ENCODE measurements at places on chromosomes 7 and 10.

DNA sequence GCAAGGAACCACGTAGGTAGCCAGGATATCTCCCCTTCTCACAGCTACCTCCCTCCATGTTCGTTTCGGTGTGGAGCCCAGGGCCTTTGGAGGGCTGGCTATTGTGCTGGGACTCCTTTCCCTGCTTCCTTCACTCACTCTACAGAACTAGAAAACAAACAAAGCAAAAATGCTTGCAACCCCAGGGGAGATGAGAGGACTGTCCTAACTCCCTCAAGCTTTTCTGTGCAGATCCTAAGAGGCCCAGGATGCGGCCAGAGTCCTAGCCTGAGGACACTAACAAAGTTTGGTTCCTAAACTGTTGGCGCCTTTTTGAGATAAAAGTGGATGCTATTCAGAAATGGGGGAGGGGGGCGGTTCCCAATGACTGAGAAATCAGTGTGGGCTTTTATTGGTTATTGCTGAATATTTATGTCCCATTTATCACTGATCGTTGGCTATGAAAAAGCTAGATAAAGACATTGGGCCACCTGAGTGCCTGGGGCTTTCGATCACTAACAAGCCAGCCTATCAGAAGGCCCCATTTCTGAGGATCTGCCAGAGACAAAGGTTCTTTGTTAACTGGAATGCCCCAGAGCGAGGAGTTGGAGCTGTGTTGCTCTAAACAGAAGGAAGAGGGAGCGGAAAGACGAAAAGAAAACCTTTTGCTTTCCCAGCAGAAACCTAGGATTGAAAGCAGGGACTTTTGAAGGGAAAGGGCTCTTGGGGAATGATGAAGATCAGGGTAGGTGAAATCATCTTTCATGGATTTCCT is 95.2 kb upstream of the EGR2 start:
- no peak for DNase-seq

DNA sequence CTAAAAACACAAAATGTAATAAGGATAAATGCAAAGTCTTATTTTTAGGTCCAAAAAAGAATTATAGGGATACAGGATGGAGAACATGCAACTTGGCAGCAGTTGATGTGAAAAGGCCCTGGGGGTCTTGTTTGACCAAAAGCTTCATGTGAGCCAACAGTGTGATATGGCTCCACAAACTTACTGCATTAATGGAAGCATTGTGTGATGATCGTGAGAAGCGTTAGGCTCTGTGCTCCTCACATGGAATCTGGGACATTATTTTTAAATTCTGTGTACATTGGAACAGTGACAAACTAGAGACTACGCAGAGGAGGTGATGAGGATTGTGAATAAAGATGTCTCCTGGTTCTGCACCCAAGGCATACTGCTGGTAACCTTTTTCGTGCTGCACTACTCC is 39.1 kb upstream of the CALD1 start:
- no peak for DNase-seq

DNA sequence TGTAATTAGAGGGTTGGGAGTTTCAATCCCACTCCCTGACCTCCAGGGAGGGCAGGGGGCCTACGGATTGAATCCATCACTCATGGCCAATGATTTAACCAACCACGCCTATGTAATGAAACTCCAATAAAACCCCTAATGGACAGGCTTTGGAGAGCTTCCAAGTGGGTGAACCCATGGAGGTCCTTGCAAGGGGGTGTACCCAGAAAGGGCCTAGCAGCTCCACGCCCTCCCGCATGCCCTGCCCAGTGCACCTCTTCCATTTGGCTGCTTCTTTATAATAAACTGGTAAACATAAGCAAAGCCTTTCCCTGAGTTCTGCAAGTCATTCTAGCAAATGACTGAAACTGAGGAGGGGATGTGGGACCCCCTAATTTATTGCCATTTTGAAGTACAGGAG is 280.1 kb downstream of the FRMD4A start:
- no peak for DNase-seq

DNA sequence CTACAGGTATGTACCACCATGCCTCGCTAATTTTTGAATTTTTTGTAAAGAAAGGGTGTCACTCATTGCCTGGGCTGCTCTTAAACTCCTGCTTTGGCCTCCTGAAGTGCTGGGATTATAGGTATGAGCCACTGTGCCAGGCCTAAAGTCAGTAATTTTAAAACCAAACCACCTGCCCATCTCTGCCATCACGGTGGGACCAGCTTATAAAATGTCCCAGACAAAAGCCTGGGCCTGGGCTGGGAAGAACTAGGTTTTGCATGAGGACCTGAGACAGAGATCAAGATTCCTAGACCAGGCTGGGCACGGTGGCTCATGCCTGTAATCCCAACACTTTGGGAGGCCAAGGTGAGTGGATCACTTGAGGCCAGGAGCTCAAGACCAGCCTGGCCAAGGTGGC is 395.6 kb downstream of the CALN1 start:
- DNase-seq, result no peak

DNA sequence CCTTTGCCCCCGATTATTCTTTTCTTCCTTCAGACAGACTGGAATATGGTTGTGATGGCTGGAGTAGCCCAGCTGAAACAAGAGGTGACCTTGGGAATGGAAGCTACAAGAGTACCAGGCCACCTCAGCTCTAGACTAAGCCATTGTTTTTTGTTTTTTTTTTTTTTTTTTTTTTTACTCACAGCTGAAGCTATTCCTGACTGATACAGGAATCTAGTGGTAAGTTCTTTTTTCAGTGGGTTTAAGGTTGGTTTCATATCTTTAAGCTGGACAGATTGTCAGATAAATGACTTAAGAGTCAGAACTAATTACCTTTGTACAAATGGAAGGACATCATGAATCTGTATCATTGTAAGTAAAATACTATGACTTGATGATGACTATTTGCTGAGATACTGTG is 30.2 kb upstream of the PTPN12 start:
- DNase-seq, result no peak

GRCh38 chr7:66206119-66206933 is 1.2 kb downstream of the TPST1 start:
- DNase-seq, result no peak
